Heart right ventricle (tissue), 16 donors: ENCODE measurements at places on chromosomes 16 and 17.

- no peak for DNase-seq
Measured at GRCh38 chr17:12415031-12415430, 250.7 kb upstream of the MYOCD start.

DNA sequence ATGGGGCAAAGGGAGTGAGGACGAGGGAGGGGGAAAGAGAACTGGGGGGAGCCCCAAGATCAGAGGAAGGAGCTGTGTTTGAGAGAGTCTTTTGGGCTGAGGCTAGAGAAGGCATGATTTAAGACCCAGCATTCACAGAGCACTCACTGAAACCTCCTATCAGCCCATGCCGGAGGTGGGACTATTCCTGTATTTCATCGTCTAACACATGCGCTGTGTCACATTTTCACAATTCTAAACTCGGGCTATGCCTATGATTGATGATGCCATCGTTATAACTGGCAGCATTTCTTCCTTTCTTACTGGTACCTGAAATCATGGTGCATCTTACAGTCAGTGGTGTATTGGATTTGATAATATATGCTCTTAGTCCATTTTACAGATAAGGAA lies 3.5 kb downstream of the FAM171A2 start:
- DNase-seq, result no peak

DNA sequence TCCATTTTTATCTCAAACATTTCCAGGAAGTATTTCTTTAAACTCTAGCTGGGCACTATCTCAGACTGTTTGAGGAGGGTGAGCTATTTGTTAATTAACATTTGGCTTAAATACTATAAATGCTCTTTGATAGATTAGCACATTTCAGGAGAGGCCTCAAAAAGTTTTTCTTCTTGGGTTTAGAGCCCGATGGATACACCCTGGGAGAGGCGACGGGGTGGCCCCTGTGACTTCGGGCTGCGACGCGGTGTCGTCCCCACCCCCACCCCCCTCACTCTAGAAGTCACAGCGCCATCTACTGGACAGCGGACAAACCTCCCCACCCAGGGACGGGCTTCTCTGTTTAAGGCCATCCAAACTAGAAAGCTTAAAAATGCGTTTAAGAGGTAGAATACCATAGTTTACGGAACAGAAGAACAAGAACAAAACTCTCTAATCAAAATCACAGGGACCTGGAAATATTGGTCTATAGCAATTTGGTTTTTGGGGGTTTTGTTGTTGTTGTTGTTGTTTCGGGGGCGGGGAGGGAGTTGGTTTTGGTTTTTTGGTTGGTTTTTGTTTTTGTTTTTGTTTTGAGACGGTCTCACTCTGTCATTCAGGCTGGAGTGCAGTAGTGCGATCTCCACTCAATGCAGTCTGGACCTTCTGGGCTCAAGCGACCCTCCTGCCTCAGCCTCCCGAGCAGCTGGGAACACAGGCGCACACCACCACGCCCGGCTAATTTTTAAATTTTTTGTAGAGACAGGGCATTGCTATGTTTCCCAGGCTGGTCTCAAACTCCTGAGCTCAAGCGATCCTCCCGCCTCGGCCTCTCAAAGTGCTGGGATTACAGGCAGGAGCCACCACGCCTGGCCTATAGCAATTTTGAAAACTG lies 254.4 kb downstream of the C16orf95 start:
- DNase-seq, result peak; percentile 73

GRCh38 chr16:56911771-56912571 lies 20.0 kb upstream of the HERPUD1 start:
- peak; percentile 31 for DNase-seq

GRCh38 chr17:64574646-64575045 lies 67.9 kb downstream of the CEP95 start:
- DNase-seq, result no peak

- no peak for DNase-seq
Measured at GRCh38 chr17:43135454-43135819, 10.3 kb upstream of the BRCA1 start.

GRCh38 chr16:72939247-72939646 lies 108.7 kb downstream of the ZFHX3 start:
- no peak for DNase-seq

- DNase-seq, result peak; percentile 44
Measured at GRCh38 chr16:8931859-8932258, 31.8 kb downstream of the USP7 start.

DNA sequence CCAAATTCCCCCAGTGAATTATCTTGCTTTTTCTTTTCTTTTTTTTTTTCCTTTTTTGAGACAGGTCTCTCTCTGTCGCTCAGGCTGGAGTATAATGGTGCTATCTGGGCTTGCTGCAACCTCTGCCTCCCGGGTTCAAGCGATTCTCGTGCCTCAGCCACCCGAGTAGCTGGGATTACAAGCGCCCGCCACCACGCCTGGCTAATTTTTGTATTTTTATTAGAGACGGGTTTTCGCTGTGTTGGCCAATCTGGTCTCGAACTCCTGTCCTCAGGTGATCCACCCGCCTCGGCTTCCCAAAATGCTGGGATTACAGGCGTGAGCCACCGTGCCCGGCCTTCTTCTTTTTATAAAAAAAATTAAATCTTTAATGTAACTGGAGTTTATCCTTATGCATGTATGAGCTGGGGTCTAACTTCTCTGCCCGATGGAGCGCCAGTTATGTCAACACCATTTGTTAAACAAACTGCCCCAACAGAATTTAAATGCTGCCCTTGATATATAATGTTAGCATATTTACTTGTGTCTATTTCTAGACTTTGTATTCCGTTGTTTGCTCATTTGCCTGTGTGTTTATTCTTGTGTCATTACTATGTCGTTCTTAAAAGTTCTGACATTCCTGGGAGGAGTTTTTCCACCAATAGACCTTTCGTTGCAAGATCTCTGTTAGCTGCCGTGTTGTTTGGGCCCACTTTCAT lies 535 bp upstream of the AURKB start:
- DNase-seq, result no peak

GRCh38 chr16:89537549-89537925 lies 22.9 kb upstream of the RPL13 start:
- DNase-seq, result no peak
